ENCODE measurements at places on chromosomes 16 and 17.

- ATAC-seq = no peak
Observed at GRCh38 chr16:50381679-50382440, 13.1 kb upstream of the BRD7 start.

GRCh38 chr17:79943347-79944241 is 92.1 kb downstream of the TBC1D16 start:
- no peak for ATAC-seq

DNA sequence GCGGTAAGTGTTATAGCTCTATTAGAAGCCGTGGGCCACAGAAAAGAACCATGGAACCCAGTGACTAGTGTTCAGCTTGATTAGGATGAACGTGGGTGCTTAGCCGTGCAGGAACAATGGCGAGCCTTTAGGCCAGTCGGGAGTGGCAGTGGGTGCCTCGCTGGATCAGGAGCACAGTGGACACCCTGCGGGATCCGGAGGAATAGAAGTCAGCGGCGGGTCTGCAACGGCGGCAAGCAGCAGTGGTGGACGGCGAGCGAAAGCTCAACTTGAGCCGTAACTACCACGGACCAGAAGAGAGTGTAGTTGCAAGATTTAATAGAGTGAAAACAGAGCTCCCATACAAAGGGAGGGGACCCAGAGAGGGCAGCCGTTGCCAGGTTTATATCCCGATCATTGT is 37.3 kb upstream of the CDH15 start:
- ATAC-seq = no peak

DNA sequence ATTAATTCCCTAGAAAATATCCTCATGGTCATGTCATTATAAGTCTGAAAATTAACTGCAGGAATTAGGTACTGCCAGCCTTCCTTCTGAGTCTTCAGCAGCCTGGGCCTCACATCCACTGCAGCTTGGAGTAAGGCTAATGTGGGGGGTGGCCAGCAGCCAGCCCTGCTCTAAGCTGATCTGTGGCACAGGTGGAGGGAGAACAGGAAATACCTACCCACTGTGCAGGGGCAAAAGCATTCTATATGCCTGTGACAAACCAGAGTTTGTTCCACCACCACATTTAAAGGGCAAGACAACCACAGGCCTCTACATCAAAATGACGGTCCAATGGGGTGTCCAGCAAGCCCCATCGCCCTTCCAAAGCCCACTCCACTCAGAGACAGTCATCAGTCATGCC is 9.4 kb downstream of the NPRL3 start:
- no peak for ATAC-seq

DNA sequence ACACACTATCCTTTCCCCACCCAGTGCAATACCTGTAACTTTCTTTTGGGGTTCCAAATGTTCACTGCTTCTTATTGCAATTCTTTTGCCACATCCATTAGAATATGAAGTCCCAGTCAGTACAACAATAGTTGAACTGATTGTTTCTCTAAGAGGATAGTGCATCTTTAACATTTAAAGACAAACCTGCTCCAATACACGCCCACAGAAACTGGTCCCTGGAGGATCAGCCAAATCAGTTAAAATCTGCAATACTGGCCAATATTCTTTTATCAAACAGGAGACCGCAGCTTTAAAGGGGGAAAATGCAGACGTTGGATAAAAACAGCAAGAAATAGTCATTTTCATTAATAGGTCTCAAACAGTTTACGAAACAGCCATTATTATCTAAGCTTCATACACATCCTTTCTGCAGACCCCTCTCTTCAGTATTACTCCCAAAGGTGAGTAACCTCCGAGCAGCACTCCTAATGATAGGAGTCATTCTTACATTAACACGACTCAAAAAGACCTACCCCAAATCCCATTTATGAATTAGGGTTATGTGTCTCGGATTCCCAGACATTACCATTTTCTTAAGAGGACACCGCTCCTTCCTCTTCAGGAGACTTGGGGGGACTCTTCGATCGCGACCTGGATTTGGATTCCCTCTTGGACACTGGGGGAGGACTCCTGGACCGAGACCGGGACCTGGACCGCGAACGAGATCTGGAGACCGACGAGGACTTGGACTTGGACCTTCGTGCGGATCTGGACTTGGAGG is 1.4 kb downstream of the SRSF2 start:
- no peak for ATAC-seq

- ATAC-seq = no peak
Observed at GRCh38 chr17:52140601-52141000, 17.9 kb downstream of the CA10 start.

DNA sequence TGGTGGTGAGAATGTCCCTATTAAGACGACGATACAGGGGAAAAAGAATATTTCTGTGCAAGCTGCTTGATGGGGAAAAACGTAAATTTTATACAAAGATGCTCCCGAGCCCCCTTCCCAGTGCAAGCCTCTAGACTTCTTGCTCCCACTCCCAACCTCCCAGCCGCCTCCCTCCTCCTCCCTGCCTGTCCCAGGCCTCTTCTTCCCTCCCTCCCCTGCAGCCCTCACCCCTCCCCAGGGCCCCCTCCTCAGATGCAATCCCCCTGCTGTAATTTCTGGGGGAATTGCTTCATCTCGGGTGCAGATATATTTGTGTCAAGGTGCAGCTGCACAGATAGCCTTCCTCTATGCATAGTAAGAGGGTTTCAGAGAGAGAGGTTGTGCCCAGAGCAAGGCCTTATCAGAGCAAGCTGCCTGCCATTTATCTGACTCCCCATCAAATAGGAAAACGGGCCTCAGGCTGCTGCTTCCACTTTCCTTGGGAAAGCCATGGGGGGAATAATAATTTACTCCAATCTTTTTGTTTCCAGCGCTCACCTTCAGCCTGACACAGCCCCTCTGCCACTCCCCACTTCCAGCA is 47.4 kb upstream of the LHX1 start:
- no peak for ATAC-seq

GRCh38 chr16:28110479-28110878 is 47.0 kb upstream of the GSG1L start:
- no peak for ATAC-seq

- ATAC-seq = no peak
Observed at GRCh38 chr17:36212966-36213365, 2.1 kb downstream of the CCL4L2 start.

GRCh38 chr16:13077816-13078215 is 176.4 kb downstream of the SHISA9 start:
- ATAC-seq = no peak

DNA sequence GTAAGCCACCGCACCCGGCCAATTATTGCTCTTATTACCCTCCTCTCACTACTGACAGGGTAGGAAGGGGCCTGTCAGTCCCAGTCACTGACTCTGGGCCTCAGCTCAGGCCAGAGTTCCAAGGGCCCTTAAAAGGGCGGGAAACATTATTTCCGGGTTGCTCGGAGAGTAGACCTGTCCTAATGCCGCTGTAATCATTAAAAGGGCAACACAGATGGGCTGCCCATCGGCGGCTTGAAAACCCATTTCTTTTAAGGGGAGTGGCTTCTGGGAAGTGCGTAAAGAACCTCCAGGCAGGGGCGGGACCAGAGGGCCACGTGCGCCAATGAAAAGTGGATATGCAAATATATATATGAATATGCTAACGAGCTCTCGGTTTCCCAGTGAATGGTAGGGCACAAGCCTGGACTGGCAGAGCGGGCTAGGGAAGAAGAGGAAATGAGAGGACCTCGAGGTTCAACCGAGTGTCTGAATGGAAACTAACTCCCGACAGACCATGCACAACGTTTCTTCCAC is 26.6 kb downstream of the PIPOX start:
- no peak for ATAC-seq

DNA sequence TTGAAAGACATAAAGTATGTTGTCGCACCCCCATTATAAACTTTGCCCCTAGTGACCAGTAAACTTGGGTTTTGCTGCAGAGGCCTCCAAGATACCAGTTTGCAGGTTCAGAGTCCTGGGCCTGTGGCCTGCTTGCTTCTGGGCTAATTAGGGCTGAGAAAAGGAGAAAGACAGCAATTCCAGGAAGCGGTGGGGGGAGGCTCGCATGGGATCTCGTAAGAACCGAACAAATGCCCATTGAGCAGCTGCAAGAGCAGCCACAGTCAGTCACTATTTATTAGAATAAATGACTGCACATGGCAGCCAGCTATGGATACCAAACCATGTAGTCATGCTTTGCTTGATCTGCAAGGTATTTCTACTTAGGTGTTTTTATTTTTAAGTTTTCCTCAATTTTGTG is 4.9 kb downstream of the SHISA9 start:
- no peak for ATAC-seq
